ENCODE measurements at places on chromosomes 5 and 9.
A peak's percentile ranks its signal among the peaks of the same experiment; 100 is the strongest.

GRCh38 chr9:90774071-90774470 lies 27.5 kb upstream of the SYK start:
- no peak for DNase-seq

DNA sequence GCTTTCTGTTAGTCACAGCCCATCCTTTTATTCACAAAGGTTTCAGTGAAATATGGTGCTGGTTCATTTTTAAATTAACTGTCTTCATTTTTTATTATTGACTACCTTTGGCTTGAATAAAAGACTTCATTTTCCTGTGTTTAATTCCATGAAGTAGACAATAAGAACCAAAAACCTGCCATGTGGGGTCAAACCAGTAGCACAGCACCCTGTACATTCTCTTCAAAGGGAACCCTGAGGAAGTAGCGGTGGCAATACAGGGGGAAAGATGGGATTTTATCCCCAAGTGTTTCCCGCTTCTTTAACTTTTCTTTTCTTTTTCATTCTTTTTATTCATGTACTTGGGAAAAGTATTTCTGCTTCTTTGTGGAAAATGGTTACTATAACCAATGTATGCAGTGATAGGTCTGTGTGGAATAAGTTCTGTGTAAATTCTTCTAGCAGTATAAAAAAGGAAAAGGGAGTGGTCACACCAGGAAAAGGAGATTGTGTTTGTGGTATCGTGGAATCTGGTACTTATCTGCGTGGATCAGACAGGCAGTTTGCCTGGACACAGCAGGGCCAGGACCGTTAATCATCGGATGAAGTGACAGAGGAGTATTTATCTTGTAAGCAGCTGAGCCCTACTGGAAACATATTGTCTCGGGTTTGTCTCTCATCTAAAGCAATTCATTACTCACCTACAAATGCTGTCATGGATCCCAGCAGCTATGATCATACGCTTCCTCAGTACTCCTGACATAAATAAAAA lies 94.2 kb downstream of the PPIC start:
- DNase-seq = no peak

- no peak for DNase-seq
Measured at GRCh38 chr9:4691795-4692194, 12.4 kb downstream of the CDC37L1 start.

DNA sequence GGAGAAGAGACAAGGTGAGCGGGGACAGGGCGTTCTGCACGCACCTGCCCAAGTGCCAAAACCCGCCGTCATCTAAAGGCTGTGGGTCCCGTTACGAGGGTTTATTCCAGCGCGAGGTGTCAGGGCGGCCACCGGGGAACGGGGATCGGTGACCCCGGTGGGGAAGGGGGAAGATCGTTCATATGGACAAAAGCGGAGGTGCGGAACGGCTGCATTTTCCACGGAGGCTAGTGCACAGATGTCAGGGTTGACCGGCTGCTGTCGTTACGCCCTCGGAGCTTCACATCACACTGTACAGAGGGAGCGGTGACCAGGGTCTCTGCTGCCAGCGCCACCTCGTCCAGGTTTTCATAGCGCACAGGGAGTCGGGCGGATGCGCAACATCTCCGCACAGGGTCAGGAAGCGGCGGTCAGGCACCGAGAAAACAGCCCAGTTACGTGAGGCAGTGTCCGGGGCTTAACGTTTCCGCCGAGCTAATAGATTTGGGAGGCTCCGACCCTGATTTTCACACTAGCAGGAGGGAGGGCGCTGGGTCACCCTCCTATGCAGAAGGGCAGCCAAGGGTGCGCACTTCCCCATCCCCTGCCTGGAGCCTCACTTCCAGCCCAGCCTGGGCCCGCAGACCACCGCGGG lies 13.5 kb downstream of the BTNL9 start:
- DNase-seq = no peak

GRCh38 chr9:22742401-22742800 lies 295.8 kb downstream of the DMRTA1 start:
- no peak for DNase-seq

DNA sequence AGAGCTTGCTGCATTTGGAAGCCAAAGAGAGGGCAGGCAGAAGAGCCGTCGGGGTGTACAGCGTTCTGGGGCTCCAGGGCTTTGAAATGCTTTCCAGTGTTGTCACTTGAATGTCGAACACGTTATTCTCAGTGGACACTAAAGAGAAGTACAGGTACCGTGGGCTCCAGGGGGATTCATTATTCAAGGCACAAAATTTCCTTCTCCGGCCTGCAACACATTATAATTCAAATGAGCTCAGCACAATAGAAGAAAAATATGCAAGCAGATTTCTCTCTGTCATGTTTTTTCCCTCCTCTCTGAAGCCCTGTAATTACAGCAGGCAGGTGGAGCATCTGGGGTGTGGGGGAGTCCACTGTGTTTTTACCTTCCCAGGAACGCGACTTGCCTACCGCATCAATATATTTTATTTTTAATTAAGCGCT lies 293.1 kb downstream of the ZSWIM6 start:
- no peak for DNase-seq

- no peak for DNase-seq
Measured at GRCh38 chr5:173638126-173639040, 21.9 kb upstream of the BOD1 start.

DNA sequence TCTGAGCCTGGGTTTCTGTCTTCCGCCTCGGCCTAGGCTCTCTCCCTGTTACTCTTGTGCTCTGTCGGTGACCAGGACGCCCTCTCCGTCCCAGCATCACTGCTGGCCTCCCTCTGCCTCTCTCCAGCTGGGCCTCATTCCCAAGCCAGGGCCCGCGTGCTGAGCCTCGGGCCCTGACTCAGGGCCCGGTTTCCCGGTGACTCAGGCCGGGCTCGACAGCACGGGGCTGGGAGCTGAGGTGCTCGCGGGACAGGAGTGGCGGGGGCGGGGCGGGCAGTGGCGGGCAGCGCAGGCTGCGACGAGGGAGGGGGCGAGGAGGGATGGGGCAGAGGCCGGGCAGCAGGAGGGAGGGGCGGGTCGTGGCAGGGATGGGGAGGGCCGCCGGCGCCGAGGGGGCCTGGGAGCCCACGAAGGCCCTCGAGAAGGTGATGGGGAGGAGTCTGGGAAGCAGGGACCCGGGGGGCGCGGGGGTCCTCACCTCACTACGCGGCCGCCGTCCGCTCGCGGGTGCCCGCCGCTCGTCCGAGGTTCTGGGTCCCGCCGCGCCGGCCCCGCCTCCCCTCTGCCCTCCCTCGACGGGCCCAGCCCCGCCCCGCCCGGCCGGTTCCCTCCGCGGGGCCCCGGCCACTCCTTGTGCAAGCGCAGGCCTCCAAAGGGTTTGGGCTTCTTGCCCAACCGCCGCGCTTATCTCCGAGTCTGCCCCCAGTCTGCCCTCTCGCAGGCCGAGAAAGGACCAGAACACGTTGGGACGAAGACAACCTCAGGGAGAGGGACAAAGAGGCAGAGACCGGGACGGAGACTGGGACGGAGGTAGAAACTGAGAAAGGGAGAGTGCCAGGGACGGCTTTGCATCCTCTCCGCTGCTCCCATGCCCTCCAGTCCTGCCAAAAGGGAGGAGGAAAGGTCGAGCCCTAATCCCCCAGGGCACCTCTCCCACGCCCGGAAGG lies at the start of gene ARAP3:
ARAP3 (minus strand) TSS at position 536 of the 947 bp plus-strand sequence. CDS start 1,744 bp downstream, outside the sequence.
- DNase-seq = no peak

- peak; percentile 14 for DNase-seq
Measured at GRCh38 chr5:32092938-32093812, 80.9 kb downstream of the GOLPH3 start.

DNA sequence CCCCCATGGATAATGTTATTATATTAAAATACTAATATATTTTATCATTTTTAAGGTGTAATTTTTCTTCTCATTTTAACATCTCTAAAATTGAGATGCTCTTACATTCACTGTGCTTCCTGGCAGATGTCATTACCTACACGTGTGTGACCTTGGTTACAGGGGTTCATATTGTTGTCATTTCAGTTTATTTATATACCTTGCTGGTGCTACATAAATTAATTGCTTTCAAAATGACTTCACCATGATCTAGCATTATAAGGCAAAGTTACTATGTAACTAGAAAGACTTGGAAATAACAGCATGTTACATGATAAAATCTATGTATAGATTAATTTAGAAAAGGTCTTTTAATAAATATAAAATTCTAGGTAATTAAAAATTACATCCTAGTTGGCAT lies 60.9 kb downstream of the ARHGEF28 start:
- DNase-seq = no peak

DNA sequence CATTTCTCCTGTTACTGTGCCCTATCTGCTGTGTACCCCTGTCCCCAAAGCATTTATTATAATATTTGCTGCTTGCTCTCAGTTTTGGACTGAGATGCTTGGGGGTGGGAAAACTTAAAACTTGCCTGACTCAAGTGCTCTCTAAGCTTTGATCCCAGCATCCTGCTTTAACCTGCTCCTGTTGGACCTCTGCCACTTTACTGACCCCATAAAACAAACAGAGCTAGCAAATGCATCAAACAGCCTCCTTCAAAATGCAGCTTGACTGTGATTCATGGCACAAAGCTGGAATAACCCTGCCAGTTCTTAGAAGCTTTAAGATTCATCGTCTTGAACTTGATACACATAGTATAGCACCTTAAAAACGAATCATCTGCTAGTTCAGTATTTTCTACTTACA lies 212.5 kb downstream of the DEPDC1B start:
- no peak for DNase-seq

GRCh38 chr5:181059297-181060230 lies 19.5 kb downstream of the BTNL9 start:
- no peak for DNase-seq

- peak; percentile 29 for DNase-seq
Measured at GRCh38 chr5:51380603-51381207, 2.5 kb upstream of the ISL1 start.

DNA sequence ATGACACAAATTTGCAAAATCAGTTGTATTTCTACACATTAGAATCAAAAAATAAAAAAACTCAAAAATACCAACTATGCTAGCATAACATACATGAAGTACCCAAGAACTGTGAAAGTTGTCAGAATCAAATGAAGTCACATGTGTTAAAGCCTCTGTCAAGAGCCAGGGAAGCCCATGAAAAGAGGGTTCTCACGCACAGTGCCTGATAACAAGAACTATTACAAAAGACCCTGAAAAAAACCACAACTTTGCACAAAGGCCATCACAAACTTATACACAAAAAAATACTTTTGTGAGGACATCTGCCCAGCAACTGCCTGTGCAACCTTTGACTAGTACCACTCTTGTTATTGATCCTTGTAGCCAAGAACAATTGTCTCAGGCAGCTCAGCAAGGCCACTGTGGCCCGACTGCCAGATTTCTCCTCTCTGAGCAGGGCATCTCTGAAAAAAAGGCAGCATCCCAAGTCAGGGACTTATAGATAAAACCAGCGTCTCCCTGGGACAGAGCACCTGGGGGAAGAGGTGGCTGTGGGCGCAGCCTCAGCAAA lies 28.9 kb upstream of the HNRNPA0 start:
- no peak for DNase-seq

DNA sequence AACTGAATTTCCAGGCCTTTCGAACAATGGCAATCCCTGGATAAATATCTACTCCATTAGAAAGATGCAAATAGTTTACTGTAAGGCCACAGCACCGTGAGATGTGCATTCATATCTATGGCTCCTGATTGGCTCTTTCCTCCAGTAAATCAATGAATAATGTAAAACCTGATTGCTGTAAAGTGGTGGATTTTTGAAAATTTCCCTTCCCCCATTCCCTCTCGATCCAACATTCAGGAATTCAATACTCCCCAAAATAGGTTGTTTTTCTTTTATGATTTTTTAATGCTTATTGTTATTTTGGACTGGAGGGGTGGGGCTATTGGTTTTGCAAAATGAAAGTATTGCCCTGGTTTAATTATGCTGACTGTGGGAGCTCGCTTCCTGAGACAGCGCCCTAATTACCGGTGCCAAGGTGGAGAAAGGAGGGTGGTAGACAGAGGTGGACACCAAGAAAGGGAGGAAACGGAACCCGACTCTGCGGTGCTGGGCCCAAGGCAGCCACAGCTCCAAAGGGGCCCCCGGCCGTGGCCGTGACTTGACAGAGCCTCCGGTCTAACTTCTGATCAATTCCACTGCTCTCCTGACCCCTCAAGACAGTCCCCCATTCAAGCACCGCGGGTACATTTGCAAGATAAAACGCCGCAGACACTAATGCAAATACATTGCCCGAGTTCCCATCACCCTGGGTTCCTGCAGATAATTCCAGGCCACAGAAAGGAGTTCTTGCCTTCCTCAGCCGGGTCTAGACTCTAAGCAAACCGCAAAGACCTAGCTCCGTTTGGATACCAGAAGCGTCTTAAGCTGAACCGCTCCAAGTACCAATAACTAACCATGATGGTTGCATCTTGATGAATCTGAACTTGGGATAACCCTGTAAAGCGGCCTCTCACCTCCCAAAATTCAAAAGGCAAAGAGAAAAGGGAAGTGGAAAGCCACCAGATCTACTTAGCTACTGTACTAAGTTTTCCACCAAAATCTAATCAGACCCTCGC lies 211.2 kb downstream of the MEF2C start:
- no peak for DNase-seq

DNA sequence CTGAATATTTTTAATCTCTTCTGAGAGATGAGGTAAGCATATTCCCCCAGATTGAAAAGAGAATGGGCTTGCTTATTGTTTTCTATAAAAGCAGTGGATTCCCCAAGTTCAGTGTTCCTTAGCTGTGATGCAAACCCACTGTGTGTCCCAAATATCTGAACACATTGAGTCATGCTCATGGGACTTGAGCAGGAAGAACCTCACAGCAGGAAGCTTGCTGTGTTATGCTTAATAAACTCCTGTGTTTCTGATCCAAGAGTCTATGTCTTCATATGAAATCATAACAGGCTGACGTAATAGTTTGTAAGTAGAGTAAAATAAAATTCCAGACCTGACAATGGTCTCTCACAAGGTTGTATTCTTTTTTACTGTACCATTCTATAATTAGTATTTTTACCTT lies 24.8 kb upstream of the LOX start:
- DNase-seq = no peak

DNA sequence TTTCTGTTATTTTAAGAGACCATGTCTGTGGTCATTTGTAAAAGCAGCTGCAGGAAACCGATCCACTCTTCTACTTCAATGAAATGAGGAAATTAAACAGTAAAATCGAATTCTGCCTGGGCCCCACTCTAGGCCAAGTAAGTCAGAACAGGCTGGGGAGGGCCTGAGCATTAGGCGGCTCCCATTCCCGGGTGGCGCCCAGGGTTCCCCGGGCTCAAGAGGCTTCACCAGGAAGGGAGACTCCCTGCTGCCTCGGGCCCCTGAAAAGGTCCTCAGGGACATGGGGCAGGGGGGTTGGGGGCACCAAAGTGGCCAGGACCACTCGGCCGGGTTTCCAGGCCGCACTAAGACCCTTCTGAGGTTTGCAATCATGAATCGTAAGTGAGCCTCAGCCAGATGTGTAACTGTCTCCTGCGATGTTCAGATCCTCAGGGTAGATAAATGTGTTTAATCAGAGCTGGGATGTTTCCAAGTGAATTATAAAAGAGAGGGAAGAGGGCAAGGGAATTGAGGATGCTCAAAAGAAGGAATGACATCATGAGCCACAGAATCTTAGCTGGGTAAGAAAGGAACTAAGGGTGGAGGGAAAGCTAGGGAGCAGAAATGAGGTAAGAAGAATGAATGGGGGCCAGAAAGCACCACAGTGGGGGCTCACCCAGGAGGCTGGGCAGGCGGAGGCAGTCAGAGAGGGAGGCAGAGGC lies 24.6 kb downstream of the MED10 start:
- no peak for DNase-seq

GRCh38 chr5:135323227-135323626 lies 75.8 kb downstream of the MACROH2A1 start:
- no peak for DNase-seq
